Activated T-cell treated with anti-CD3 and anti-CD28 coated beads for 24 hours (primary cell): ENCODE measurements at places on chromosomes 2 and 18.
A peak's percentile ranks its signal among the peaks of the same experiment; 100 is the strongest.

DNA sequence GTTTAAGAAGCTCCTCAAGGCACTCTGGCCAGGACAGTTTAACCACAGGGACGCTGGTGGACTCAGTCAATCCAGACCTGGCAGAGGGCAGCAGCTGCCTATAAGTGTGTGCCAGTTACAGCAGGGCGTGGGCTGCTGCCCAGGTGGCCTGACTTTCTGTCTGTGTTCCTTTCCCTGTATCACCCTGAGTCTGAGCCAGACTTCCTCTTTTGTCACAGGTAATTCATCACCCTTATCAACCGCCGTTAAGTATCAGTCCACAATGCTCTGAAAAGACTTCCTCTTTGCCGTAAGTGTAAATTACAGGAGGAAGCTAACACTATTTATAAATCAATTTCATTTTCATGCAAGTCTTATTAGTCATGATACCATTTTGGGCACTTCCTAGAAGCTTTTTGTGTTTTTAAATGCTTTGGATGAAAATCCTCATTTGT lies 7.0 kb downstream of the LPIN1 start:
- no peak for DNase-seq

DNA sequence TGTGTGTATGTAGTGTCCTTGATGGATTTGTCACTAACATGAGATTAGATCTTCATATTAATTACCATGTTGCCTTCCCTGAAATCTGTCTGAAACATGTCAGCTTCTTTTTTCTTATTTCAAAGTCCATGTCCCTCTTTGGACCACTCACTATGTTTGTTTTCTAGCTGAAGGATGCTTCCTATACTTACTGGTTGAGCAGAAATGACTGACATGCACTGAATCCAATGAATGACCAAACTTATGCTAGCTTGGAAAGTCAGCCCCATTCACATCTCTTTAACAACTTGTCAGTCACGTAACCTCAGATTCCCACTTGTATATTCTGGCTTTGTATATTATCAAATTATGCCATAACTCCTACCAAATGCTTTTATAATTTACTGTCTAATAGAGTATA lies 69.9 kb upstream of the STK39 start:
- DNase-seq: no peak

GRCh38 chr2:232316461-232317330 lies 61.9 kb upstream of the ALPP start:
- DNase-seq: no peak

DNA sequence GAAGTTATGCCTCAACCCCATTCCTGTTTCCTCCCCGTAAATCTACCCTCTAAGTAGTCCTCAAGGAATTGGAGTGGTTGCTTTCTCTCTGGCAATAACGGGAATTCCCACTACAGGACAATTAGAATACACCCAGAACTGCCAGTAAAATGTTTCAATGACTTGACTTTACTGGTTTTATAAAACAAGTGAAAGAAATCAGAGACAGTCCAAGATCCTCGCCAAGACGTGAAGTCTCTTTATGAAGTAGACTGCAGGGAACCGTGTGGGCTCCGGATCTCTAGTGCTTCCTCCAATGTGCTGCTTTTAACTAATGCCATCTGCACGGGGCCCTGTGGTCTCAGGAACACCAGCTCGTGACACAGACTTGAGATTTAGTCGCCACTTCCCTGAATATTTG lies 101.4 kb downstream of the CPO start:
- no peak for DNase-seq

- DNase-seq: peak; percentile 41
These were observed 60.1 kb downstream of the EMILIN2 start for GRCh38 chr18:2906704-2907549.

DNA sequence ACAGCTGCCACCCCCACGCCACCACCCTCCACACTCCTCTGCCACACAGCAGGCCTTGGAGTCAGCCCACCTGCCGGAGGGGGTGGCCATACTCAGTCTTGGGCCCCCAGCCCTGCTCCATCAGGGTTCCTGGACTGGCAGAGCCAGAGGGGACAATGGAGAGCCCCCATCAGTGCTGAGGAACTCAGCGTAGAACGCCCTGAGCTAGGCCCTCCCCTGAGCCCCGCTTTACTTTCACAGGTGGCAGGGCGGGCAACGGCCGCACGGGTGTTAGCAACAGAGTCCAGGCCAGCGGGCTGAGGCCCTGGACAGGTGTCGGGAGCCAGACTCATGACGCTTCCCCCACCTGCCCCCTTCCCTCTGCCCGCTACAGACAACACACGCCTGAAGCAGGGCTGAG lies 47.1 kb downstream of the FOSL2 start:
- no peak for DNase-seq

- DNase-seq: no peak
These were observed 90.3 kb downstream of the OLA1 start for GRCh38 chr2:174158003-174158402.

GRCh38 chr18:67108894-67109293 lies 407.6 kb downstream of the DSEL start:
- DNase-seq: no peak

DNA sequence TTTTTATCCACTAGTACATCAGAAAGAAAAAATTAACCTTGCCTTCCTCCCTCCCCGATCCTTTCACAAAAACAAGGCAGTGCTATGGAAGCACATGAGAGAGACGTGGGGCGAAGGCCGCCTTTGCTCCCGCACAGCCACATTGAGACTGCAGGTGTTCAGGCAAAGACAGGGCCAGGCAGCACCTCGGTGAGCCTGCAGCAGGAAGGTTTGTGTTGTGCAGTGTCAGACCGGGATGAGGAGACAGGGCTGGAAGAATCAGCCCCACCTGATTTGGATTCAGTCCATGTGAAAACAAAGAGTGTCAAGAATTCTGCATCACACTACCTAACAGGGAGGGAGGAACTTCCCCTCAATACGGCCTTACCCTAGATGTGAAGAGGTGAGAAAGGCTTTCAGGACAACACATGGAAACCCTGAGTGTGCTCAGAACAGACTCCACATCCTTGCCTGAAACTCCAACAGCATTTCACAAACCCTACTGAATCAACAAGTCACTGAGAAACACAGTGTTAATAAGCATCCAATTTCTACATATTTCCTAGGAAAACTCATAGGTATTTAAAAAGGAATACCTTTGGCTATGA lies 59.6 kb downstream of the HDAC4 start:
- DNase-seq: no peak

- DNase-seq: no peak
These were observed 60.6 kb downstream of the ZCCHC2 start for GRCh38 chr18:62583376-62583775.

DNA sequence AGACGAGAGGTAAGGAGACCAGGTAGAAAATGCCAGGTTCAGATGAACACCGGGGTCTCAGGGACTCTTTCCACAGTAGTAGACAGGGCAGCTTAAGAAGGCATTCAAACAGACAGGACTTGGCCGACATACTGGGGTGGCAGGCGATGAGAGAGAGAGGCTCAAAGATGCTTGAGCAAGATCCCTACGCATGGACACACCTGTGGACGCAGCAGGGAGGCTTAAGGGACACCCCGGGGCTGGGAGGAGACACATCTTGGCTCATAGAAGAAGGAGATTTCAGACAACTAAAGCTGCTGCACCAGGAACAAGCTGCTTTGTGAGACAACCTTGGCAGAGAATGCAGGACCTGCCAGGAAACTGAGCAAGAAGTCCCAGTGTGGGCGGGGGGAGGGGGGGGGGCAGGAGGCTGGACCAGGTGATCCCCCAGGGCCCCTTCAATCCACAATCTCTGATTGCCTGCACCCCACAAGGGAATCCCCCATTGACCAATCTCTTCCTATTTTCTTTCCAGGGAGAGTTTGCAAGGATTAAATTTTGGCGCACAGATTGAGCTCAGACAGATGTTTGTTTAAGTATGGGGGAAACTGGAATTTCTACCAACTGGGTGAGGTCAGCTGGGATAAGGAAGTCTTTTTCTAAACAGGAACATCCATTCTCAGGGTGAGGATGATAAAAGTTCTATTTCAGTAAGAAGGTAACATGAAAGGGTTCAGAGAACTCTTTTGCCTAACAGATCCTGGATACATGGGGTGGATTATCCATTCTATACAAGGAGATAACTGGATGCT lies 400.7 kb downstream of the NBAS start:
- DNase-seq: no peak

- no peak for DNase-seq
These were observed 82.1 kb downstream of the HS1BP3 start for GRCh38 chr2:20568501-20569463.

DNA sequence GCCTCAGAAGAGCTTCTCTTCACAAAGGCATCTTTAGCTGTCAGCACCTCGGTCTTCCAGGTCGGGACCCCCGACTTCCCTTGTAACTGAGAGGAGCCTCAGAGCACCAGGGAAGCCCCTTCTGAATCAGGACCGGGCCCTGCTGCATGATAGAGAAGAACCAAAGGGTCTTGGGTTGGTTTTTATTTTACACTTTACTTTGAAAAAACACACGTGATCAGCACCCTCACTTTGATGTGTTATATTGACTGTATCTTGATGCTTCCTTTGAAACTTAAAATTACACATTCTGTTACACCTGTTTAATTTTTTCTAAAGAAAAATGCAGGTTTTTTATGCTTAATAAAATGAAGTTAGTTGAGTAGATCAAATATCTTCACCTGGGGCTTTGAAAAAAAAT lies 202.3 kb downstream of the FAM210A start:
- DNase-seq: no peak

DNA sequence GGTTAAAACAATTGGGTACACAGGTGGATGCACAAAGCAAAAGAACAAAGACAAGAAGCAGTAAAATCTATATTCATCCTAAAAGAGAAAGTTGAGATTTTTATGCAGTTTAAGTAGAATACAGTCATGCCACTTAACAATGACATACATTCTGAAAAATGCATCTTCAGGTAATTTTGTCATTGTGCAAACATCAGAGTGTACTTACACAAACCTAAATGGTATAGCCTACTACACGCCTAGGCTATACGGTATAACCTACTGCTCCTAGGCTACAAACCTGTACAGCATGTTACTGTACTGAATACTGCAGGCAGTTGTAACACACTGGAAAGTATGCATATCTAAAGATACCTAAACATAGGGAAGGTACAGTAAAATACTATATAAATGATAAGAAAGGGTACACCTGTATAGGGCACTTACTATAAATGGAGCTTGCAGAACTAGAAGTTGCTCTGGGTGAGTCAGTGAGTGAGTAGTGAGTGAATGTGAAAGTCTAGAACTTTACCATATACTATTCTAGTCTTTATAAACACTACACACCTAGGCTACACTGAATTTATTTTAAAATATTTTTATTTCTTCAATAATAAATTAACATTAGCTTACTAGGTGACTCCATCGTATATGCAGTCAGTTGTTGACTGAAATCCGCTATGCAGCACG lies 132.9 kb downstream of the BARD1 start:
- no peak for DNase-seq

GRCh38 chr18:26863122-26863879 lies 2.2 kb downstream of the AQP4 start:
- no peak for DNase-seq

GRCh38 chr2:3078684-3079083 lies 298.9 kb downstream of the EIPR1 start:
- no peak for DNase-seq

DNA sequence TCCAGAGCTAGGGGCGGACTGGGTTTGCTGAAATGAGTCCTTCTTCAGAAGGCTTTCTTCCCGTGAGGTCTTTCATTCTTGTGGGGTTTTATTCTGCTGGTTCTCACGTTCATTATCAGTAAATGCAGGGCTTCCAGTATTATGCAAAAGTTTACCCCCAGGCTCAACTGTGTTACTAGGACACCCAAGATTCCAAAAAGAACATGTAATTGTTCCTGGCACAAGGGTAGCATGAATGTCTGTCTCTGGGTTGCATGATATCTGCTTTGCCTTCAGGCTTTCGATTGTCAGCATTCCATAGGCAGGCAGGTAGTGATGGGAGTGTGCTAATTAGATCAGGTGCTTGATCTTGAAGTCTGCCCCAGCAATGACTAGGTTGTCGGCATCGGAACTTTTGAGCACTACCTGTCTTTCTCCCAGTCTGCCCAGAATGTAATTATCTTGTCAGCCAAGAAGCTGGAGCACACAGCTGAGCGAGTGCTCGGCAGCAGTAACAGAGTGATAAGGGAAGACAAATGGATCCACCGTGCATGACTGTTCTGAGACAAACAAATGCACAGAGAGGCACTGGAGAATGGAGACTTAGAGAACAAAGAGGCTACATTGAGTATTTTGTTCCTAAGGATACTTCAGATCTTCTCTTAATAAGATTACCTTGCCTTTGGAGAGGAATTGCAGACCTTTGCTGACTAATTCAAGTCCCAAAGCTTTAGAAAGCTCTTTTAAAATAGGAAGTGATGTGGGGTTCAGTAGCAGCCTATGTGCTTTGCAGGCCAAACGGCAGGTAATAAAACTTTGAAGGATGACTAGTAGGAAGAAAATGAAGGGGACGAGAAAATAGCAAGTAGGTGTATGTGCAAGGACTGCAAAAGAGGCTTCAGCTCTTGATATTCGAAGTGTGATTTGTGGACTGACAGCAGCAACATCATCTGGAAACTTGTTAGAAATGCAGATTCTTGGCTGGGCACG lies 41.9 kb downstream of the ITGB6 start:
- no peak for DNase-seq

- no peak for DNase-seq
These were observed 12.1 kb downstream of the HS1BP3 start for GRCh38 chr2:20638646-20639430.

DNA sequence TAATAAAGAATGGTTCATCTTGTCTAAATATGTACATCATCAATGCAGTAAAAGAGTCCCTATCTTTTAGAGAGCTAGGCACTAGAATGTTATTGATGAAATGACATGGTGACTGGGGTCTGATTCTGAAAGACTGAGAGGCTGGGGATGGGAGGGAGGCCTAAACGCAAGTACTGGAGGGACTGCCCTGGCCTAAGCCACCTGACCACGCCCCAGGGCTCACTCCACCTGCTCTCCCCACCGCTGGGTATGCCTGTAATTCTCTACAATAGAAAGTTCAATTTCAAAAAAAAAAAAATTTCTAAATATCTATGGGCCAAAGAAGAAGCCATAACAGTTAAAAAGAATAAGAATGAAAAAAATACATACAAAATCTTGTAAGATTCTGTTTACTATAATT lies 194.0 kb downstream of the HDAC4 start:
- no peak for DNase-seq

DNA sequence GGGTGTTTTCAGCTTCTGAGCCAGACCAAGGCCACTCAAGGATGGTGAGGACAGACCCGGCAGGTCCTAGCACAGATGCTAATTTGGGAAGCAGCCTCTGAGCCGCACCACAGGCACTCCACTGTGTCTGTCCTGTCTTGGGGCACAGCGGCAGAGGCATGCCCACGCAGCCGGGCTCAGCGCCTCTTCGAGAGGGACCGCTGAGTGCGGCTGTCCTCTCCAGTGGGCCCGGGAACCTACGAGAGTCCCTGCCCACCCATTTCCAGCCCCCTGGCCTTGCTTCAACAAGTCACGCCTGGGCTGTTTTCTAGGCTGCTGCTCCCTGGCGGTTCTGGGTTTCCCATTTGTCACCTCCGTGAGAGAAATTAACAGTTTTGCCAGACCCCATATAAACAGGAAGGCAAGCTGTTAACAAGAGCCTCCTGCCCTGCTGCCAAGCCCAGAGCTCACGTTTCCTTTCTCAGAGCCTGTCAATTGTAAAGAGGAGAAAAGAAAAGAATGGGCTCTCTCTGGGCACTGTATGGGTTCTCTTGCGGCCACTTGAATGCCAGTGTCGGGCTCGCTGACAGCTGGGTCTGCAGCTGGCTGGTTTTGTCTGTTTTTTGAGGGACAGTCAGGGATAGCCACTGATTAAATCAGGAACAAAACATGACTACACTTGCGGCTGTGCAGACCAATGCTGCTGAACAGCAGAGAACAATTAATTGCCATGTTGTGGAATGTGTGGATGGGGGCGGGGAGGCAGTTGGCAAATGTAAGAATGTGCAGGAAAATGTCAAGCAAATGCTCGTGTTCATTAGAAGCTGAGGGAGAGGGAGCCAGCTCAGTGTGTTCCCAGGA lies 30.6 kb downstream of the TMEM17 start:
- DNase-seq: no peak

GRCh38 chr2:204585930-204586329 lies 40.7 kb downstream of the PARD3B start:
- DNase-seq: no peak
